Fibroblast of villous mesenchyme (primary cell): ENCODE measurements at places on chromosomes 4 and X. TPM values are rescaled to one million over a fixed set of nuclear protein-coding genes. Genes with fewer than 3 reads are reported as not detected.

Gene GPR50
- not detected in 2 replicates for total RNA-seq

Gene OPHN1
- total RNA-seq: 9.0 and 13.0 TPM in 2 replicates

Gene HELT
- total RNA-seq: not detected in 2 replicates

Gene CDKL2
- total RNA-seq: 0.32 and 1.3 TPM in 2 replicates

Gene SPANXN3
- total RNA-seq: not detected in 2 replicates

Gene TNMD
- not detected in 2 replicates for total RNA-seq

Gene QRFPR
- total RNA-seq: not detected in 2 replicates

Gene SGMS2
- total RNA-seq: 135 and 186 TPM in 2 replicates

Gene MAOB
- under 0.01 and 0.43 TPM in 2 replicates for total RNA-seq

Gene UGT2B15
- not detected in 2 replicates for total RNA-seq

Gene GNL3L
- total RNA-seq: 39.9 and 49.2 TPM in 2 replicates
